ENCODE measurements at places on chromosomes 3 and 15.

- no peak for ATAC-seq
Observed at GRCh38 chr15:90141646-90142045, 39.4 kb upstream of the IDH2 start.

DNA sequence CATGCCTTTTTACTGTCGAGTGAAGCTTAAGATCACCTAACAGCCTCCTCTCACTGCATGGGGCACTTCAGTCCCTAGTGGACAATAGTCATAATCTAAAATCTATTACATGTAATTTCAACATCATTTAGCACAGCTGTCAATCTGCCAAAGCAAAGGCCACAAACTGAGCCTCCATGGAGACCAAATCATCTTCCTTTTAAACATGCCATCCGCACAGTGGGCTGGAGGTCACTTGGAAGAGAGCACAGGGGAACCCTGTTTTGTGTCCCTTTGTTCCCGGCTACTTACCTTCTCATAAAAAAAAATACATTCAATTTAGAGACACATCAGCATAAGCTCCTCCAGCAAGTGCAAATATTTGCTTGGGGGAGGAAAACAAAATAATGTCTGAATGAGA lies 167.3 kb downstream of the SQOR start:
- no peak for ATAC-seq

DNA sequence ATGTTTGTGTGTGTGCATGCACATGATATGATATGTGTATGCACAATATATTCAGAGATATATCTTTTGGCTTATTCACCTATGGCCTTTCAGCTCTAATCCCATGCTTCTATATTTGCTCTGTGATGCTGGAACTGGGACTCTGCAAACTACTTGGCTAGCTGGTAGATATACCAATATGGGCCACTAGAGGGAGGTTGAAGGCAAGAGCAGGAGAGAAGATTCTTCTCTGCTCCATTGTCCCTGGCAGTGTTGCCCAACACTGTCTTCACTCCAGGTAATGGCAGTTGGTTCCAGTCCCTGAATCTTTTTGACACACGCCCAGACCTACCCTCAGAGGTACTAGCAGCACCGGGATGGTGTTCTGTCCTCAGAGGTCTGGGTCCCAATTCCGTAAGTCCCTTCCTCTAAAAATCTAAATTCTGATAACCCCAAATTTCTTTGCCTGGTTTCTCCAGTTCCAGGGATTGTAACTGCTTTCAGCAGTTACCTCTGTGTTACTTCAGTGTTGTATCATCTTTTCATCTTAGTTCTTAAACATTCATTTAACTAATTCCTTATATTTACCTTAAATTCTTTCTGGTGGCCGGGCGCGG lies 44.7 kb downstream of the GTPBP8 start:
- ATAC-seq: peak; percentile 57

GRCh38 chr3:196771067-196771466 lies 31.4 kb downstream of the PAK2 start:
- no peak for ATAC-seq

DNA sequence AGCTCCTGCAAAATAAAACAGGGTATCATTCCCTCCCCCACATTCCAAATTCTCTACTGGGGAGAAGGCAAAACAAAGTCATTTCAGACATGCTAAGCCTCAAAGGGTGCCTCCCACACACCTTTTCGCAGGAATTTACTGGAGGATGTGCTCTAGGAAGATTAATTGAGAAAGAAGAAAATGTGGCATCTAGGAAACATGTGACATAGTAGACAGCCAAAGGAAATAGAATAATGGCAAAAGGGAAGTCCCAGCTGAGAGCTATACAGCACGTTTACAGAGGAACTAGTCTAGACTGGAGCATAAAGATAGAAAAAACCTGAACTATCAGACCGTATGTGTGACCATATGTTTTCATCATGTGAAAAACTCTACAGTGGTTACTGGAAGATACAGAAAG lies 58.8 kb upstream of the MELTF start:
- ATAC-seq: peak; percentile 71

GRCh38 chr15:58535894-58536293 lies 104.1 kb downstream of the LIPC start:
- ATAC-seq: no peak

DNA sequence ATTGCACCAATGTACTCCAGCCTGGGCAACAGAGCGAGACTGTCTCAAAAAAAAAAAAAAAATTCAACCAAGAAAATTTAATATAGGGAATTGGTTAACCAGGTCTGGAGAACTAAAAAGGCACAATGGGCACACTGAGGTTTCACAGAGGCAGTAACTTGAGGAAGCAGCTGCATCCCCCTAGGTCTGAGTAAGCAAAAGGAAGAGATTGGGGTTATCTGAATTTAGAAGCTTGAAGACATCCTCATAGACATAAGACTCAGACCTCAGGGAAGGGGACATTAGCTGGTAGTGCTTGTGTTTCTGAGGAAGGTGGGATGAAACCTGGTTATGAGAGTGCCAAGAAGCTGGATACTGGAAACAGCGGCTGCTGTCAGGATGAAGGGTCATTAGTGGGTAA lies 50.1 kb upstream of the LEKR1 start:
- ATAC-seq: no peak

DNA sequence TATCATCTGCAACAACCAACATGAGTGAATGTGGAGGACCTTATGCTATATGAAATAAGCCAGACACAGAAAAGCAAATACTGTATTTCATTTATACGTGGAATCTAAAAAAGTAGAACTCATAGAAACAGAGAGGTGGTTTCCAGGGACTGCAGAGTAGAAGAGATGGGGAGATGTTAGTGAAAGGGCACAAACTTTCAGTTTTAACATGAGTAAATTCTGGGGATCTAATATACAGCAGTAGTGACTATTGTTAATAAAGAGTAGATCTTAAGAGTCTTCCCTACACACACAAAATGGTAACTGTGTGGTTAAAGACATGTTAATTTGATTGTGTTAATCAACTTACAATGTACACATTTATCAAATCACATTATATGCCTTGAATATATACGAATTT lies 20.9 kb upstream of the MELTF start:
- peak; percentile 77 for ATAC-seq

GRCh38 chr3:130682131-130682530 lies 64.5 kb downstream of the PIK3R4 start:
- ATAC-seq: no peak

DNA sequence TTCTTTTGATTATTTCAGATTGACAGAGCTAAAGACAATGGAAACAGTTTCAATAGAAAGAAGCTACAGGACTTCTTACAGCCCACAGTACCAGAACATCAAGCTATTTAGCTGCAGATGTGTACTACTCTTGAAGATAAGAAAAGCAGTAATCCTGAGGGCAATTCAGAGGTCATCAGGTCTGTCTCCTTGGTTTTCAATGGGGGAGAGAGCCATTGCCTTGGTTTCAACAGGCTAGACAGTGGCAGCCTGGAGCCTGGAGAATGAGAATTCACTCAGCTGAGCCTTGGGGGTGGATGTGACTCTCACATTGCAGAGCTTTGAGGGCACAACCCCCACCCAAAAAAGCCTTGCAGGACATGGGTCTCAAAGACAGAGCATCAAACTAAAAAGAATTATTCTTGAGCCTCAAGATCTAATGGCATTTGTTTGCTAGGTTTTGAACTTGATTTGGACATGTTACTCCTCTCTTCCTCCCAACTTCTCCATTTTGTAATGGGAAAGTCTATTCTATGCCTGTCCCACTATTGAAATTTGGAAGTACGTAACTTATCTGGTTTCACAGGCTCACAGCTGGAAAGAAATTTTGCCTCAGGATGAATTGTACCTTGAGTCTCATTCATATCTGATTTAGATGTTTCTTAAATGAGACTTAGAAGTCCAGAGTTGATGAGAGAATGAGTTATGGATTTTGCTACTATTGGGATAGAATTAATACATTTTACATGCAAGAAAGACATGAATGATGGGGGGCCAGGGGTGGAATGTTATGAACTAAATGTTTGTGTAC lies 36.9 kb downstream of the PLSCR1 start:
- no peak for ATAC-seq

GRCh38 chr3:169879013-169879557 lies 9.3 kb upstream of the LRRC31 start:
- no peak for ATAC-seq

DNA sequence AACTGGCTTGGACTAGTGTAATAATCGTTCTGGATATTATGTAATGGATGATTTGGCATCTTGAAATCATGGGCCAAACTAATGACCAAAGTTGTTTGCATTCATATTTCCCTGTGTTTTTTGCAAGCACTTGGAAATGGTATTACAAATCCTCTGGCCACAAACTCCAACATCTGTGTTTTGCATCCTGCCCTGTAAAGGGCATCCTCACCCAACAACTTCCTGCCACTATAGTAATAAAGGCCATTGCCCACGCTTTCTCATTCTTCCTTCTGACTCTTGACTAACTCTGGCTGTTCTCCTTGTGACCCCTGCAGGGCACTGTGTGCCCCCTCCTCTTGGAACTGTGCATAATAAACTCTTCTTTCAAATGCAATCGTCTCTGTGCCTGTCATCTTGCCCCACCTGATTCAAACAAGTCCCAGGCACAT lies 25.4 kb upstream of the PSMD6 start:
- ATAC-seq: peak; percentile 67

DNA sequence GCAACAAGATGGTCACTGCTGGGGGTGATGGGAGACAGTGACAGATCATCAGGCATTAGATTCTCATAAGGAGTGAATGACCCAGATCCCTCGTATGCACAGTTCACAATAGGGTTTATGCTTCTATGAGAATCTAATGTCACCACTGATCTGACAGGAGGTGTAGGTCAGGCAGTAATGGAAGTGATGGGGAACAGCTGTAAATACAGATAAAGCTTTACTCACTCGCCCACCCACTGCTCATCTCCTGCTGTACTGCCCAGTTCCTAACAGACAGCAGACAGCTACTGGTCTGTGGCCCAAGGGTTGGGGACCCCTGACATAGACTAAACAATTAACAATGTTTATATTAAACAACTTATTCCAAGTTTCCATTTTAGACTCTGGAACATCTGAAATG lies 25.4 kb downstream of the IFT80 start:
- no peak for ATAC-seq

GRCh38 chr3:8606701-8607231 lies 37.8 kb downstream of the SSUH2 start:
- ATAC-seq: no peak

DNA sequence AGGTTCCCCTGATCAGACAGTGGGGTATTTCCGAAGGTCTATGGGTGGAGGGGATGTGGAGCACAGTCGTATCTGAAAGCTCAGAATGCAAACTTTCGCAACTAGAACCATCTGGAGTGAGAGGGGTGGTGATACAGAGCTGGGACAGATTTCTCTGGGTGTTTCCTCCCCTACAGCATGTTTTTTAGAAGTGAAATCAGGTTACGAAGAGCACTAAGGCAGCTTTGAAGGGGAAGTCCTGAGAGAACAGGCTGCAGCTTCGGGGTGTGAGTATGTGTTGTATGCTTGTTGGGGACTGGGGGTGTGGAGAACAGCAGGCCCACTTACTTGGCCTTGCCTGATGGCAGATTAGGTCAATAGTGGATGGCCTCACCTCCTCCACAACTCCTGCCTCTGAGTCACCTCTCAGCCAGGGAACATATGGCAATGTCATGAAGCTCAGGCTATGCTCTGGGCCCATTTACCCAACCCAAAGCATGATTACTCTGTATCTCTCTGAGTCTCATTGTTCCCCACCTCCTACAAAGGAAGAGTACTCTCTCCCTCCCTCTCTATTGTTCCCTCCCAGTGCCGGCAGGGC lies 107.2 kb upstream of the RASGRP1 start:
- ATAC-seq: peak; percentile 78

GRCh38 chr15:82810890-82811426 lies 1.5 kb downstream of the WHAMM start:
- ATAC-seq: peak; percentile 3

DNA sequence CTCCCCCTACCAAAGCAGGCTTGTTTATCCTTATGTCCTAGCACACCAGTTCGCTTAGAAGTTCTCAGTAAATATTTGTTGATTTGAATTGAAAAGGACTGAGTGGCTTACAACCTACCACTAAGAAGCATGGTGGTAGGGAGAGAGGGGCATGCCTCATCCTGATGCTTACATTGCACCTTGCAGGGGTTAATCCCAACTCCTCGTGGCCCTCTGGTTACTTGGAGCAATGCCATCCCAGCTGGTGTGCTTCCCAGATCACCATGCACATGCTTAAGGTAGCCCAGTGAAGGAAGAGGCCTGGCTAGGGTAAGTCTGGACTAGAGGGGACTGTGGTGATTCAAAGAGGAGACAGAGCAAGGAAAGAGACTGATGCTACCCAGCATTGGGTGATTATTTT lies 253.3 kb downstream of the CLSTN2 start:
- no peak for ATAC-seq

- ATAC-seq: no peak
Observed at GRCh38 chr3:197336348-197336747, 37.9 kb upstream of the DLG1 start.

DNA sequence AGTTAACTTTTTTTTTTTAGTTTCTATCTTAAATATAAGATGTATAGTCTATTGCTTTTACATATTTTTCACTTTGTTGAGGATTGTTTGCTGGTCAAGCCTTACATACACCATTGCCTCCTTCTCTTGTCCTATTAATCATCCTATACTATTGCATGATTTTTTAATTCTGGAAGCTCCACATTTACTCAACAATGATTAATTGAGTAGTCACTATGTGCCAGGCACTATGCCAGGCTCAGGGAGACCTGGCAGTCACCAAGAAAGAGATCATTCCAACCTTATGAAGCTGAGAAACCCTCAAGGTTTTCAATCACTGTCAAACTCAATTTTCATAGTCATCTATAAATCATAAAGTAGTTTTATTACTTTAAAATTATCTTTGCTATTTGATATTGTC lies 626.2 kb downstream of the IGSF11 start:
- ATAC-seq: no peak

DNA sequence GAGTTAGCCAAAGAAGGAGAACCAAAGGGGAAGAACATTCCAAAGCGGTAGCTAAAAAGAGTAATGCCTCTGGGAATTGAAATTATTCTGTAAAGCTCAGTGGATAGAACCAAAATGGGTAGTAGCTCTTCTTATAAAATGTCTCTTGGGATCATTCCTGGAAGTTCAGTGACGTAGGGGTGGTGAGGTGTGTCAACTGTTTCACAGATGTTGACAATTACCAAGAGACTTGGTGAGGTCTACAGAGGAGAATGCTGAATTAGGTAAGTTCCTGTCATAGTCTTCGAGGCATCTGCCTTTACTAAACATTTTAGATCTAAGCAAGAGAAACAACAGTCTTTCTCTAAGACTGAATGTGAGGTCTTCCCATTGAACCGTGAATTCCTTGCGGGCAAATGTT lies 67.8 kb downstream of the TPRG1 start:
- no peak for ATAC-seq

- peak; percentile 27 for ATAC-seq
Observed at GRCh38 chr3:109224333-109224732, 87.8 kb downstream of the C3orf85 start.

- no peak for ATAC-seq
Observed at GRCh38 chr15:57770495-57770894, 64.0 kb downstream of the POLR2M start.

GRCh38 chr3:9863058-9863772 lies 16.8 kb downstream of the CIDEC start:
- no peak for ATAC-seq

DNA sequence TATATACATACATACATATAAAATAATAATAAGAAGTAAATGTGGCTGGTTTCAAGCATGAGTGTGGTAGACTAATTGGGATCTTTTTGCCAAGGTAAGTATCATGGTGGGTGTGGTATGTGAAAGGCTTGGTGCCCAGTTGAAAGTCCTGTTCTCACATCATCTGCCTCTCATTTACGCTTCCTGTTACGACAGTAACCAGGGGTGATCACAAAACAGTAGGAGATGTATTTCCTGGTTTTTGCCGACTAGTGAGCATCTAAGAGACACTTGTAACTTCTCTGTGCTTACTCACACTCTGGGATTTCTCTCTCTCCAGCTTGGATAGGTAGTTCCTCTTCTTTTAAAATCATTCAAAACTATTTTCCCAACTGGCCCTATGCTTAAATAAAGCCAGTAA lies 1028.3 kb upstream of the NR2F2 start:
- ATAC-seq: no peak

Data from stimulated activated memory B cell treated with anti-CD40 and anti-IgM and Interleukin-4, amounts not matched to agents 10 μg/mL and 1 μg/mL and 100 μg/mL, for 72 hours (primary cell).